ENCODE measurements at places on chromosomes 4 and X.

DNA sequence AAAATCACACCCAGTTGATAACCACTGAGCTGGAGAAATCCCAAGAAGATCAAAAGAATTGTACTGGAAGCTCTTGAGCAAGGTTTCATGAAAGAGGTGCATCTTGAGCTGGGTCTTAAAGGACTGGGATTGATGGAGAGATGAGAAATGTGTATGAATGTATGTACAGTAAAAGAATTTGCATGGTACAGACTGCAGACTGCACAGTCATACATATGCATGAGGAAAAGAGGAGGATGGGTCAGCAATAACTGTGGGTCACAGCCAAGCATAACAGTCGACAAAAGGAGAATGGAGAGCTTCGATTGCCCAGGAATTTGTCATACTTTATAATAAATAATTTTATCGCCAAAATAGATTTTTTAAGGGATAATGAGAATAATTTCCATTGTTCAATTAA, 4.8 kb upstream of the RELL1 start:
- DNase-seq, result no peak

- no peak for DNase-seq
Observed at GRCh38 chrX:6770936-6771335, 236.0 kb upstream of the VCX3A start.

- DNase-seq, result no peak
Observed at GRCh38 chr4:142324572-142324971, 521.5 kb downstream of the INPP4B start.

GRCh38 chr4:87749883-87750282, 49.5 kb upstream of the IBSP start:
- no peak for DNase-seq

- peak; percentile 75 for DNase-seq
Observed at GRCh38 chr4:185504098-185505047, 30.9 kb downstream of the PDLIM3 start.

DNA sequence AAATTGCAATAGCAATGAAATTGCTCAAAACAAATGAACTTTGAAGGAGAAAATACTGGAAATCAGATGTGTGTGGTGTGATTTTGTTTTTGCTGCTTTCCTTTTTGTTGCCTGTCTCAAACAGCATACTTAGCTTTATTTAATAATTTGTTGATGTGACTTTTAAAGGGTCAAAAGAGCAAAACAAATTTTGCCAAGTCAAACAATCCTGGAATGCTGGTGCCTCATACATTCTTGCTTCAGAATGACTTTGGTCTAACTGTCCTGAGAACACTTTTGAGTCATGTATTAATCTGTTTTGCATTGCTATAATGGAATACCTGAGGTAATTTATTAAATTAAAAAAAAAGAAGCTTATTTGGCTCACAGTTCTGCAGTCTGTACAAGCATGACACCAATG, 3.4 kb downstream of the PF4V1 start:
- no peak for DNase-seq

DNA sequence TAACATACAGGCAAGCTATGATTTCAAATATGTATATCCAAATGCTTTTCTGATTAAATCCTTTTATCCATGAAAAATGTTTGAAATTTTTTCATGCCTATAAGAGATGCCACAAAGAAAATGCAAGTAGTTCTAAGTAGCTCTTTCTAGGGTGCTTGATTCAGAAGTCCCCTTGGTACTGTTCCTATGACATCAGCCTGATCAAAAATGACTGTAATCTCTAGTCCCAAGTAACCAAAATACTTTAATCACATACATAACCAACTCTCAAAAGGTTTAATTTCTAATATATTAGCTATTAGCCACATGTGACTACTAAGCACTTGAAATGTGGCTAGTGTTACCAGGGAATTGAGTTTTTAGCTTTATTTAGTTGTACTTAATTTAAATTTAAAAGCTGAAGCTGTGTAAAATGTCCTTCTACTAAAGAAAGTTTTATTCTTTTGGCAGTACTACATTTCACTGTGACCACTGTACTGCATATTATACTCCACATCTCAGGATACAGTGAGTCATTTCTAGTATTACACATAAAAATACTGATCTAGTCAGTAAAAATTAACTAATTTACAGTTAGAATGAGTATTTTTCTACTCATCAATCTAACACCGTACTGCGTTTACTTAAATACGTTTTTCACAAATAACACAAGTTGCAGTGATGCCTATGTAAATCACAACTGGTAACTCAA, 33.9 kb downstream of the FBXW7 start:
- DNase-seq, result no peak

DNA sequence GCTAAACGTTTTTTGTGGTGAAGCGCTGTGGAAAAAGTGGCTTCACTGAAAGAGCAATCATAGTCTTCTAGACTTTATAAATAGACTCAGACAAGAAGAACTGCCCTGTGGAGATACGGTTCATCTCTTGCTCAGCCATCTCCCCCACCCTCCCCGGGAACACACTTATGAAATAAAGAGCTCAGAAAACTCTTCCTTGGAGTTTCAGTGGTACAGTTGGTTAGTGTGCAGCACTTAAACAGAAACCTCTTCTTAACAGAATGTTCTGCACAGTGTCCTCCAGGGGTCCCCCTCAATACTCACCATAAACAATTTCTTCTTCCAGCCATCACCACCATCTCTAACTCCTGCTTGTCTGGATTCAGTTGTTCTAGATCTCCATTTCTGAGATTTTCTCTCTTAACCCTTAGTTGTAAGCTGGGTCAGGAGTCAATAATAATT, 313.0 kb downstream of the ARHGAP10 start:
- DNase-seq, result peak; percentile 4

DNA sequence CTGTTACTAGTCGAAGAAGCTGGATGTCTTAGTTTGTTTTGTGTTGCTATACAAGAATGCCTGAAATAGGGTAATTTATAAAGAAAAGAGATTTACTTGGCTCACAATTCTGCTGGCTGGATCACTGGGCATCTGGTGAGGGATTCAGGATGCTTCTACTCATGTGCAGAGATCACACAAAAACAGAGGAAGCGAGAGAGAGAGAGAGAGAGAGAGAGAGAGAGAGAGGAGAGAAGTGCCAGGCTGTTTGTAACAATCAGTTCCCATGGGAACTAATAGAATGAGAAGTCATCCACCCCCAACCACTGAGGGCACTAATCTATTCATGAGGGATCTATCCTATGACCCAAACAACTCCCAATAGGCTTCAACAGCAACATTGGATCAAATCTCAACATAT, 66.2 kb upstream of the FAM9A start:
- peak; percentile 12 for DNase-seq

DNA sequence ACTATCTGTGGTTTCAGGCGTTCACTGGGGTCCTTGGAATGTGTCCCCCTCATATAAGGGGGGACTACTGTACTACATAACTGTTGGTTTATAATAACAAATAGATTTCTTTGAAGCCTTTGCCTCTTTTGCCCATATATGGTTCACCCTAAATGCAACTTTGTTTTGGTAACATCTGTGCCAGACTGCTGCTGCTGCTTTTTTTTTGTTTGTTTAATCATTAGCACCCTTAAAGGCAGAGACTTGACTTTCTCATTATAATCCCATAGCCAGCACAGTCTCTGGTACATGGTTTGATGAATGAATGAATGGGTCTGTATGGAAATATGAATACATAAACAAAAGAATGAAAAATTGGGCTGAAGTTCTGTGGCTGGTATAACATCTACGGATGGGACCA, 80.2 kb upstream of the LHFPL1 start:
- no peak for DNase-seq

DNA sequence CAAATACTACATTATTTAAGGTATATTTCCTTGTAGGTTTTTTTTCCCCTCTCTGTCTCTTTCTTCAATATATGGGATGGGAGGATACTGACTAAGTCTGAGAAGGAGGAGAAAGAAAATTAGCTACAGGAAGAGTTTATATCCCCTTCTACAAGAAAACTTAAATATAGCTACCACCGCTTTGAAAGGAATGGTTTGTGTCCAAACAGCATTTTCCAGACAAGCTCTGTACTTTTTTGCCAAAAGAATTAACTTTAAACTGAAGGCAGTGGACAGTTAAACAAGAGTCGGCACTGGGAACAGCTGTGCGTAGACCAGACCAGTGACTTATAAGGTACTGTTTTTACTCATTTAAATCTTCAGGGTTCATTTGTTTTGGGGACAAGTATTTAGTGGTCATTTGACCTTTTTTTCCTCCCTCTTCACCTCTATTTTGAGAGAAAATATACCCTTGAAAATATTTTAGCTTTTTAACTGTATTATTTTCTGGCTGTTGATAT, 303.7 kb downstream of the ARHGAP24 start:
- peak; percentile 39 for DNase-seq

- DNase-seq, result peak; percentile 28
Observed at GRCh38 chr4:128287141-128287870, at the start of gene PGRMC2. Gene PGRMC2, minus strand, starts transcription at chr4:128287813. Its CDS starts 23 bp downstream, at chr4:128287790.

GRCh38 chr4:55136634-55137033, 11.2 kb upstream of the KDR start:
- no peak for DNase-seq

DNA sequence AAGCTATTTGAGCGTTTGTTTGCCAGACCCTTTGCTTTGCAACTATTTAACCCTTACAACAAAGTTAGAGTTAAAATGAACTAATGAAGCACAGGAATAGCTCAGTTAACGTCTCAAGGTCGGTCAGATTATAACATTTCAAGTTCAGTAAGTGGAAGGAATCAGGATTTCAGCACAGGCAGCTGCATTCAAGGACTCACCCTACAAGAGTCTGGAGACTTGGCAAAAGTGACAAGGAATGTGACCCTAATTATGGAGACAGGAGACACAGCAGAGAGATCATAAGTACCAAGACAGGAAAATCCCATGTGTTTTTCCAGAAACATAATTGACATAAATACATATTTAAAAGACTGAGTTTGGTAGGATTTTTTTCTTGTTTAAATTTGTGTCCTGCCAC, 1481.7 kb downstream of the TECRL start:
- DNase-seq, result no peak

DNA sequence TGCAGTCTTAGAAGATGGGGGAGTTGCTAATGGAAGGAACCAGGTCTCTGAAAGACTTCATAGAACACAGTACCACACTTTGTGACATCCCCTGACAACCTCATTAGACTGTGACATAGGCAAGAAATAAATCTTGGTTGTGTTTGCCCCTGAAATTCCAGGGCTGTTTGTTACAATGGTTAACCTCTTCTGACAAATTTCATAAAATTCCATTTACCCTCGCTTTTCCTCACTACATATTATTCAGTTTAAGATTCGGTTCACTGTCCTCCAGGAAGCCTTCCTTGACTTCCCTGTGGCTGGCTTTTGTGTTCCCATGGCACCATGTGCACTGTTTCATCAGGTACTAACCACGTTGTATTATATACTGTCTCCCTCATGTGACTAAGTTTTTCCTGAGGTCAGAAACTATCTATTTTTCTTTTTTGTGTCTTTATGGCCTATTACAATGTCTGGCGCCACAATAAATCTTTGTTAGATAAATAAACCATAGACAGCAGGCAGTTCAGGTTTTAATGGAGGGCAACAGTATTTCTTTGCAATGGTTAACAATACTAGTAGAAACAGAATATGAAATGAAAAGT, 54.2 kb downstream of the ATXN3L start:
- no peak for DNase-seq

DNA sequence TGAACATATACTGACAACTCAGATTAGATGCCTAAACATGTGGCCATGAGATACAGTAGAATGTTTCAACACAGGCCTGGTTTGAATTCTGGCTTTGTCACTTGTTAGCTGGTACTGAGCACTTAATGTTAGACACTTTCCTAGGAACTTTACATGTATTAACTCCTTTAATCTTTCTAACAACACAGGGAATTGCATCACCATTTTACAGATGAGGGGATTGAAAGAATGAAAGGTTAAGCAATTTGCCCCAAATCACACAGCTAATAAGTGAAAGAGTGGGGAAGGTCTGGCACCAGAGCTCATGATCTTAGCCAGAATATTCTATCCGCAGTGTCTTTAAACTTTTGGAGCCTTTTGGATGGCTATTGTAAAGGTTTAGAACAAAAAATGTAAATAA, 95.9 kb downstream of the NYX start:
- no peak for DNase-seq

DNA sequence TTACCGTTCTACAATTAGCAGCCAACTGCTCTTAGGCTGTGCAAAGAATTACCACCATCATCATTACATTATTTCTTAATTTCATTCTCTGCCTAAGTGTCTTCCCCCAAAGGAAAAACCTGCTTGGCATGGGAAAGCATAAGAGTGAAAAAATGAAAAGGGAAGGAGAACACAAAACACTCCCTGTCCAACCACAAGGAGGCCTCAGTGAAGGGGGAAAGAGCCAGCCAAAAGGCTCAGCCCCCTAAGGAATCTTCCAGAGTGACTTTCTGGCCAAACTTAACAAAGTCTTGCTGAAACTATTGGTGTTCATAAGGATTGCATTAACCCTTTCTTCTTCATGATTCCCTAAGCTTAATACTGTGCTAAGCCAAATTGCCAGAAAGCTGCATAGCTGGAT, 287.4 kb downstream of the SMARCA1 start:
- DNase-seq, result no peak

- no peak for DNase-seq
Observed at GRCh38 chr4:2047031-2047660, 12.0 kb upstream of the NAT8L start.

DNA sequence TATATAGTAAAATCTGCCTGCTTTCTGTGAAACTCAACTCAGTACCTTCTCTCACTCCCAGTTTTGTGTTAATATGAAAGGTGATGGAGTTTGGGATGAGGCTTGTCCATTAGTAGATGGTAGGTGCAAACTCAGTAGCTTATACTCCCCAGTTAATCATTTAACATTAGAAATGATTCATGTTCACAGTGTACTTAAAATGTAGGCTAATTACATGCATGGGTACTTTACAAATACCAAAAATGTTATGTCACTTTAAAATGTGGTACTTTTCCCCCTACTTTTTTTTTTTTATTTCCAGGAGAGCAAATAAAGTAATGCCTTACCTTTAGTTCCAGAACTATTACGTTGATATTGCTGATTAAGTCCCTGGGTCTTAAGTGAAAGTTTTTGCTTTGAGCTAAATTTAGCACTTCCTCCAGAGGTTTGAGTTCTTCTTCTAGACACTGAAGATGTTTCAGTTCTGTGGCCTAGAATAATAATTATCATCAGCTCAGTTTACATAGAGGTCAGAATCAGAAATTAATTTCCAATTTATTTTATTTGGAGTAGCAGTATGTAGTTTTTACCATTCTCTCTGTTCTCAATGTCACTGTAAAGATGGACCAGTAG, 3.0 kb downstream of the IL2 start:
- DNase-seq, result no peak

- DNase-seq, result no peak
Observed at GRCh38 chr4:100982345-100982744, 365.0 kb downstream of the PPP3CA start.

DNA sequence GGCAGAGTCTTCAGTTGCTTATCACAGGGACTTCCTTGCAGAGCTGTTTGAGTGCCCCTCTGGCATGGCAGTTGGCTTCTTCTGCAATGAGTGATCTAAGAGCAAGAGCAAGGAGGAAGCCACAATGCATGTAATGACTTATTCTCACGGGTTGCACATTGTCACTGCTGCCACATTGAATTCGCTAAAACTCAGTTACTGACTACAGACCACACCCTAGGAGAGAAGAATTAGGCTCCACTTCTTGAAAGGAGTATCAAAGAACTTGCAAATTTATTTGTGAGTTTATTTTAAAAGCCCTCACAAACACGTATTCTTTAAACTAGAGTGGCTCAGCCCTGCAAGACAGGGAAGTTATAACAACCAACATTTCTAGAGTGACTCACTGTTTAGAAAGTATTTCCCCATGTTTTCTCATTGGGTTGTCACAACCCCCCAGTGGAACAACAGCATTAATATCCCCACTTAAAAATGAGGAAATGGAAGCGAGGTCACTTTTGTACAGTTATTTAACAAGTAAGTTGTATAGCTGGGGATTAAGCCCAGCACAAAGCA, 32.4 kb upstream of the RBPJ start:
- peak; percentile 66 for DNase-seq

GRCh38 chr4:24240655-24241054, 343.7 kb downstream of the DHX15 start:
- no peak for DNase-seq

All from RPMI7951 (cell line).